ENCODE measurements at places on chromosomes 3 and 15. TPM values are rescaled to one million over a fixed set of nuclear protein-coding genes. Genes with fewer than 3 reads are reported as not detected.

GRCh38 chr3:141059816-141060215, 8.7 kb downstream of the SPSB4 start:
- no peak for DNase-seq

DNA sequence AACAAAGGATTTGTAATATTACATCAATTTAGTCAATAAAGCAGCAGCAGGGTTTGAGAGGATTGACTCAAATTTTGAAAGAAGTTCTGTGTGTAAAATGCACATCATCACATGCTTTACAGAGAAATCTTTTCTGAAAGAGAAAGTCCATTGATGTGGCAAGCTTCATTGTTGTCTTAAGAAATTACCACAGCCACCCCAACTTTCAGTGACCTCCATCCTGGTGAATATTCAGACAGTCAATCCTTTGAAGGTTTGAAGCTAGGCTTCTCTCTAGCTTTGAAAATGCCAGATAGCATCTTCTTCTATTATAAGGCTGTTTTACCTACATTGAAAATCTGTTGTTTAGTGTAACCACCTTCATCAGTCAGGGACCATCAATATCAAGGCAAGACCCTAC, 51.8 kb upstream of the SETMAR start:
- DNase-seq, result no peak

Gene ALPK3
- 0.20 TPM for total RNA-seq

- DNase-seq, result no peak
These were observed 12.9 kb downstream of the POMGNT2 start for GRCh38 chr3:43093006-43093405.

DNA sequence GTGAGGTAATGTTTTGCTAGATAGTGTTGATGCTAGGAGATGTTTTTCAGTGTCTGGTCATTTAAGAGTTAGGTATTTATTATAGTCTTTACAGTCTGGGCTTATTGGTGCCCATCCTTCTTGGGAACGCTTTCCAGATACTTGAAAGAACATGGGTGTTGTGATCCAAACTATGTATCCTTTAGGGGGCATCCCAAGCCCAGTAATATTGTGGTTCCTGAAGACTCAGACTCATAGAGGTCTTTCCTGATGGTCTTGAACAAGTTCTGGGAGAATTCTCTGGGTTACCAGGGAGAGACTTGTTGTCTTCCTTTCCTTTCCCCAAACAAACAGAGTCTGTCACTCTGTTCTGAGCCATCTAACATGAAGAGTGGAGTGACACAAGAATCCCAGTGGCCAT, 99.7 kb upstream of the LRRC3B start:
- DNase-seq, result no peak

DNA sequence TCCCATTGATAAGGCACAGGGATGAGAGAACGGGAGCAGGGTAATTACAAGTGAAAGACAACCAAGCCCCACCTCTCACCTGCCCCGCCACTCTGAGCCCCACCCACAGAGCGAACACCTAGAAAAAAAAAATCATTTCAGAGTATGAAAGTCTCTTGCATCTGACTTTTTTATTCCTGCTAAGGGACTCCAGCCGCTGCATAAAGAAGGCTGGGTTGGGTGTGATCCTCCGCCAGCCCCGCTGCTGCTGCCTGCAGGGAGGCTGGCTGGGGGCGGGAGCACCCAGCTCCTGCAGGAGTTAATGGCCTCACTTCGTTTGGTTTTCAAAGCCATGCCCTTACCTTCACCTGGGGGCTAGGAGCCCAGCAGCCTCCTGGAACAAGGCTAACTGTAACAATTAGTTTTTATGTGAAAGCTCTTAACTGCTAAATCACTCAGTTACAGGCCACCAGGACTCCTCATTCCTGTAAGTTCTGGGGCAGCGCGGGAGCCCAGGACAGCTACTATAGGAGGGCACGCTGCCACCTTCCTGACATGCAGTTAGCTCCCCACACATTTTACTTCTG, 78.0 kb upstream of the SNRPA1 start:
- no peak for DNase-seq

DNA sequence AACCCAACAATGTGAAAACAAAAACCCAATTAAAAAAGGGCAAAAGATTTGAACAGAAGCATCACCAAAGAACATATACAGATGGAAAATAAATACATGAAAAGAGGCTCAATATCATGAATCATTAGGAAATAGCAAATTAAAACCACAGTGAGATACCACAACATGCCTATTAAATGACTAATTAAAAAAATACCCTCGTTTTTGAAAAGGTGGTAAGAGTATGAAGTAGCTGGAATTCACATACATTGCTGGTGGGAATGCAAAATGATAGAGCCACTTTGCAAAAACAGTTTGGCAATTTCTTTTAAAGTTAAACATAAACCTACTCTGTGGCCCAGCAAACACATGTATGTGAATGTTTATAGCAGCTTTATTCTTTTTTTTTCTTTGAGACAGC, 75.8 kb downstream of the B3GNT5 start:
- no peak for DNase-seq

- peak; percentile 23 for DNase-seq
These were observed 654.4 kb upstream of the ADAMTS9 start for GRCh38 chr3:65342084-65342683.

Gene GPR27
- 0.31 TPM for total RNA-seq

DNA sequence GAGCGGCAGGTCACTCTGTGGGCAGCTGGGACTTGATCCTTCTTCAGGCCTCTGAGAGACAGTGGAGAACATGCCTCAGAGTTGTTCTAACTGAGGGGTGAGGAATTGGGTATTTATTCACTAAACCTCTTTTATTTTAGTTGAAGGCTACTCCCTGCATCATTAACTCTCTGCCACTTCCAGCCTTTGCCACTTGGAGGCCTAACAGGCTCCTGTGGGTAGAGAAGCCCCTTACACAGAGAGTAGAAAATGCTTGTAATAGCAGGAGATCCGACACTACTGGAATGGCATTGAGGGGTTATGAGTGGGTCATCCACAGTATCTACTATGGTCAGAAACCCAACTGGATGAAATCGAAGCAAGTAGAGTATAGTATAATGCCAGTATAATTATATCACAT, 81.7 kb downstream of the RYR3 start:
- no peak for DNase-seq

GRCh38 chr3:134998855-134999254, 203.8 kb downstream of the EPHB1 start:
- DNase-seq, result no peak

Gene UROC1
- not detected for total RNA-seq

Gene TNFSF10
- total RNA-seq, result not detected

DNA sequence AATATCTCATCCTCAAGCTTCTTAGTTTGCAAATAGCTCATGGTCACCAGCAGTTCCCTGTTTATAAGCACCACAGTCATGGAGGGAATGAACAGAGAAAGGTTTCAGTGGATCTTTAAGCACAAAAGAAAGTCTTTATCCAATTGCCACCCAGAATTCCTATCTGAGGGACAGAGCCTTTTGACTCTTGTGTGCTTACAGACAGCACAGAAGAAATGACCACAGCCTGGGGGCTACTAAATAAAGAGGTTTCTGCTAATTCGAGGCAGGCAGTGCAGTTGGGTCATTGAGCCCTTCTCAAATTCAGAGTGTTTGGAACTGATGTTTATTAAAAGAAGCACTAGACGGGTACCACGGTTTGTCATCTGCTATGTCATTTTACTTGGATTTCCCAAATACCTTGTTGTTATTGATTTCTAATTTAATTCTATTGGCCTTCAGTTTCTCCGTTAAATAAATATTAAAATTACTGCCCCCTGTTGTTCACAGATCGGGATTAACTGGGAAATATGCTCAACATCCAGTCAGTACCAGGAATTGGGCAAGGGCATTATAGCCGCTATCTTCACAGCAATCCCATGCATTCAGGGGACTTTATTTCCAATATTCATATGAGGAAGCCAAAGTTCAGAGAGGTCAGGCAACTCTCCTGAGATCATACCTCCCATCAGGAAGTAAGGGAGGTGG, 3.6 kb downstream of the PRICKLE2 start:
- DNase-seq, result no peak

Gene MUSTN1
- total RNA-seq, result not detected

Gene EFCAB12
- total RNA-seq, result not detected

DNA sequence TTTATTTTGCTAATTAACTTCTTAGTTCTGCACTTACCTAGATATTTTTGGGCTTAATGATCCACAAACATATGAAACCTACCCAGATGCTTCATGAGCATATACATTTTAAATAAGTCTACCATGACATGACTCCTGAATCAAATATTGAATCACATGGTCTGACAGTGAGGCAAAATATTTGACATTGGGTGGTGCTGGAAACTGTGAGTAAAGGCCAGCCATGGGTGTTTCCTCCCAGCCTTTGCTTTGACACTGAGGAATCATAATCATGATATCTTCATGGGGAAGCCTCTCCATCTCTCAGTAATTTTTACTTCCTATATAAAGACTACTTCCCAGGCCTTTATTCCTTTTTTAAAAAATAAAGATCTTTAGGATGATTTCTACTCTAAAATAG, 22.8 kb upstream of the SSR3 start:
- DNase-seq, result no peak

DNA sequence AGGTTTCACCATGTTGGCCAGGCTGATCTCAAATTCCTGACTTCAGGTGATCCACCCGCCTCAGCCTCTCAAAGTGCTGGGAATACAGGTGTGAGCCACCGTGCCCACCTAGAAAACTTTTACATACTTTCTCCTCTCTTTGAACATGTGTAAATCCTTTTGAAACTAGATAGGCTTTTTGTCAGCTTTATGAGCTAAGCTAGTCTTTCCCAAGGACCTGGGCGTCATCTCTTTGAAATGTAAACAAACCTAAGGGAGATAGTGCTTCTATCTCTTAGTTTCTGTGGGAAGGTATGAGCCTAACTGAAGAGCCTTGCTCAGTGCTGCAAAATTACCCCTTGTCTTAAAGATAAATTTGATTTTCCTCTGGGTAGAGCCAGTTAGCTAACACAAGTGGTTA, 4.8 kb downstream of the CX3CR1 start:
- no peak for DNase-seq

Gene SPTBN5
- total RNA-seq, result 0.37 TPM

- no peak for DNase-seq
These were observed 83.6 kb downstream of the NCEH1 start for GRCh38 chr3:172627057-172627809.

DNA sequence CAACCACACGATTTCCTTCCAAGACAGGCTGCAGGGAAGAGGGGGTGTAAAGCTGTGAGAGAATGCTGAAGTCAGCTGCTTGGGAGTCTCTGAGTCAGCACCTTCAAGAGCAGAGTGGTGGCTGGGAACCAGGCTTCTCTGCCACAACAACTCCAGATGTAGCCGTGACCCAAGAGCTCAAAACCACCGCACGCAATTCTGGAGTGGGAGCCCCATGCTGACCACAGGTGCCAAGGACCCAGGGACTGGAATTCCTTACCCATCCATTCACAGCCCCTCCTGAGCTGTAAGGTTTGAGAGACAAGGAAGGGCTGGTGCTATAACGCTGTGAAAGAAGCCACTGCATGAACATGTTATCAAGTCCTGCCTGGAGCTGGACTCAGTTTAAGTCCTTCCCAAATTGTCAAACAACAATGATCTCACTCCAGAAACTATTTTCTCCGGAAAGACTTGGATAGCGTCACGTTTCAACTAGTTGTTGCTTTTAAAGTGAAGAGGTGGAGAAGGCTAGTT, 61.4 kb downstream of the UMPS start:
- no peak for DNase-seq

DNA sequence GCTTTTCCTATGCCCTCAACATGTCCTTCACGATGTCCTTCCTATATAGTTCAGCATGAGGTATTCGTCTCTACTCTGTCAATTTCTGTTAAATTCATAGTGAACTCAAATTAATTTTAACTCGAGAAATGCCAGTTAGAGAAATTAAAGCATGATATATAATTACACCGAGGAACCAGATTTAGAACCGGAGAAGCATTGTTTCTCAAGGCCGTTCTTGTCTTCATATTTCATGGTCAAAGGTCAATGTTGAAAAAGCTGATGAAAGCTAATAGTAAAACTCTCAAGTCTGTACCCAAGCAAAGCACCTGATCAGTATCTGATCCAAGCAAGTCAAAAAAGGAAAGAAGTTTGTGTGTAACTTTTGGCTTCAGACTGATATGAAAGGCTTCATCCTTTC, 163.8 kb downstream of the ZBTB20 start:
- DNase-seq, result no peak

Gene CNTN3
- not detected for total RNA-seq

GRCh38 chr3:47283591-47284364, 1.0 kb downstream of the KLHL18 start:
- peak; percentile 23 for DNase-seq

DNA sequence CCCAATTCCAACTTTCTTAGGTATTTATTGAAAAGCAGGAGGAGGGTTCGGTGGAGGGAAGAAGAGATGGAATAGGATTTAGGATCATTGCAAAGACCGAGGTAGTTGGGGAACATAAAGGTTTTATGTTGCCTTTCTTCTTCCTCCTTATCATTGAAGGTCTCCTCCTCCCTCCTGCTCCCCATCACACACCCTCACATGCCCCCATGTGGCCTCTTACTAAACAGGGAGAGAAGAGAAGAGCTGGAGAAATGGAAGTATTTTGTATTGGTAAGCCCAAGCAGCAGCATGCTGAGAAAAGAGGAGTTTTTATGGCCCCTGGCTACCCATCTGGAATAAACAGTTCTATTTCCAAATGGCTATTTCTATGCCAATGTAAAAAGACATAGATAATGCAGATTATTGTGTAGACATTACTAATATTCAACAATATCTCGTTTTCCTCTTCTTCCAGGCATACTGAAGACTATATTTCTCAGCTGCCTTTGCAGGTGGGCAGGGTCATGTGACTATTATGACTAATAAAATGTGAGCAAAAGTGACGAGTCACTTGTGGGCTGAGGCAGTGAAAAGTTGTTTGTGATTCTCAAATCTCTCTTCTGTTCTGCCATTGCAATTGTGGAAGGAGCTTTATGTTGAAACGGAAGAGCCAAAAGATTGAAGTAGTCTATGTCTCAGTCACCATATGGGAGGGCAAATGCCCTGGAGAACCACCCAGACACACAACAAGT, 5.2 kb upstream of the GPR176 start:
- no peak for DNase-seq

GRCh38 chr3:15491143-15491542, 30.4 kb downstream of the COLQ start:
- no peak for DNase-seq

GRCh38 chr15:65416845-65417416, 5.8 kb downstream of the IGDCC4 start:
- peak; percentile 17 for DNase-seq

- peak; percentile 14 for DNase-seq
These were observed 68.4 kb upstream of the HACD2 start for GRCh38 chr3:123653221-123653682.

- DNase-seq, result no peak
These were observed 28.2 kb upstream of the USP3 start for GRCh38 chr15:63476229-63476632.

GRCh38 chr3:77837456-77838025, 797.6 kb downstream of the ROBO2 start:
- no peak for DNase-seq

Gene CPB1
- total RNA-seq, result not detected

Gene C3orf22
- not detected for total RNA-seq

All from G401 (cell line).